ENCODE measurements at places on chromosomes 3 and 15.

- DNase-seq: no peak
Observed at GRCh38 chr3:43286115-43286840, at the start of gene SNRK. Gene SNRK (plus strand): TSS chr3:43286540. CDS start chr3:43303204, 16,664 bp downstream.

DNA sequence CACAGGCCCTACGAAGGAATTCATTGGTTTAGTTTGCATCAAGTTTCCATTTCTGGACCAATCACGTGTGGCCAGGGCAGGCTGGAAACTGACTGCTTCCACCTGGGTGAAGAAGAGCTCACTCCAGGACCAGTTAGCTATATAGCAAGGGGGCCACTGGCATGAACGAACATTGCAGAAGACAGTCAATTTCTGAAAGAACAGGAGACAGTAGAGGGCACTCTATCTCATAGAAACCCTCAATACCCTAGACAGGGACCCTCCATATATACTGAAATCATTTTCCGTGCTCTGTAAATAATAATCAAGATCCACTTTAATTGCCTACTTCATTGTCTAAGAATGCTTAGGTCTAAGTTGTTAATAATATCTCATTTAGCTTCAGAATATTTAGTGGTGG, 215.6 kb downstream of the CADPS start:
- no peak for DNase-seq

DNA sequence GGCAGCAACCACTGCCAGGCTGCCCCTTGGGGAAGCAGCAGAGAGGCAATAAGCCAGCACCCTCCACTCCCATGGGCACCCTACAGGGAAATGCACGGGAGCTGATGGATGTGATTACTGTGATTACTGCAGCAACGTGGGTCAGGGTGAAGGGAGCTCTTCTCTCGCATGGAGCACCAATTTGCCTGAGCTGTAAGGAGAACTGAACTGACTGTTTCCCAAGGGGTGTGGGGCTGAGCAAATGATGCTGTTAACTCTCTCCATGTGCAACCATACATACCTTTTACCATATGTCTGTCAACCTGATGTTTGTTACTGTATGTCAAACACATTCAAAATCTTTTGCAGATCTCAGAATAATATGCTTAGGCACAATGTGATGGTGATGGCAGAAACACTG, 680.6 kb downstream of the SQOR start:
- no peak for DNase-seq

DNA sequence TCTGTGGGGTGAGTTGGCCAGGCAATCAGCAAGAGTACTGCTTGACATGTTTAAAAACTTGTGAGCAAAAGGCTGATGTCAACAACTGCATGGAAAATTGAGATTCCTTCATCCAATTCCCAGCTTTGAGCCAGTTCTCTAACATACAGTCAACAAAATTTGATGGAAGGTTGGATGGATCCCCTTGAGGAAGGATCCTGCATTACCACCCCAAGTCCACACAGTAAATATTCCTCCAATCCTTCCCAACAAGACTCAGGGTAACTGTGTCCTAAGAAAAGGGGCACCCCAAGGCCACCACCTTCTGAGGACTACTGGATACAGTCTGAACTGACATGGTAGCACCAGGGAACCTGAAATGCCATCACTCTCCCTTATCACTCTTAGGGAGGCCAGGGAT, 15.1 kb downstream of the GLB1 start:
- no peak for DNase-seq

DNA sequence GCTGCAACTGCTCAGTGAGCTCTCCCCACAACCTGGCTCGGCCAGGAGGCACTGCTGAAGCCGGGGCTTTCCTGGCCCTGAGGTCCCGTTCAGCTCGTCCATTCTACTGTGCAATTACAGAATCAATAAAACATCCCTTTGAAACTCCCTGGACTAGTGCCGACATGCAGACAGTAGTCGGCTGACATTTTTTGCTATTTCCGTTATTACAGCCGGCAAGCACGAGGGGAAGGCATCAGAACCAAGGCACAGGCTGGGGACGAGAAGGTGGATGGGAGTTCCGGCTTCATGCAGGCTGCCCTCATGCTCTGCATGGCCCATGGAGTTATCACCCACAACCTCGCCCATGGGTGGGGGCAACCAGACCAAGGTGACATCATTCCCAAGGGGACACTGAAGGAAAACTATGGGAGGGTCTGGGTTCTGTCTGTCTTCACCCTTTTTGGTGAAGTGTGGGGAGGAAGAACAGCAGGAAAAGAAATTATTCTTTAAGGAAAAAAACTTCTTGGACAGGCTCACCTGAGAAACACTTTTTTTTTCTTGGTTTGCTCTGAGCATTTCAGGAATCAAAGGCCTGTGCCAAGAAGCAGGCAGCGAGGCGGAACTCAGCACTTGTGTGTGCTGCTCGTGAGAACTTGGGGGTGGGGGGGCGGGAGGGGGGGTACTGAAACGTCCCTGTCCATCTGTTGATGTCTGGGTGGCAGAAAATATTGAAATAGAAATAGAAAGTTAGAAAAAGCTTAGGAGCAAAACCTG, 154.5 kb downstream of the FOXP1 start:
- DNase-seq: no peak

- no peak for DNase-seq
Observed at GRCh38 chr15:61992518-61992917, 67.7 kb downstream of the VPS13C start.

- DNase-seq: no peak
Observed at GRCh38 chr15:66294932-66295235, 1.5 kb downstream of the DIS3L start.

DNA sequence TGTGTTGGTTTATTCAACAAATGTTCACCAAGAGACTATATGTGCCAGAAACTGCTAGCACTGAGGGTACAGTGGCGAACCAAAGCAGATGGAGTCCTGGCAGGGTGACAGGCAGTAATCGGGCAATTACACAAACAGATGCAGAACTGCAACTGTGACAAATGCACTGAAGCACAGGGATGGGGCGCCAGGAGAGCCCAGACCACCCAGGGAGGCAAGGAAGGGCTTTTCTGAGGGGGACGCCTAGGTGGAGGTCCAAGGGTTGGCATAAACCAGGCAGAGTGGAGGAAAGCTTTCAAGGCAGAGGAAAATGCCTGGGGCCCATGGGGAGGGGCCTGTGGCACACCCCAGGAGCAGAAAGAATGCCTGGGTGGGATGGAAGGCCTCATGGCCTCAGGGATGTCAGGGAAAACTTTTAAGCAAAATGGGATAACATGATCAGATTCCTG, 5.5 kb downstream of the DIS3L start:
- DNase-seq: peak; percentile 67

DNA sequence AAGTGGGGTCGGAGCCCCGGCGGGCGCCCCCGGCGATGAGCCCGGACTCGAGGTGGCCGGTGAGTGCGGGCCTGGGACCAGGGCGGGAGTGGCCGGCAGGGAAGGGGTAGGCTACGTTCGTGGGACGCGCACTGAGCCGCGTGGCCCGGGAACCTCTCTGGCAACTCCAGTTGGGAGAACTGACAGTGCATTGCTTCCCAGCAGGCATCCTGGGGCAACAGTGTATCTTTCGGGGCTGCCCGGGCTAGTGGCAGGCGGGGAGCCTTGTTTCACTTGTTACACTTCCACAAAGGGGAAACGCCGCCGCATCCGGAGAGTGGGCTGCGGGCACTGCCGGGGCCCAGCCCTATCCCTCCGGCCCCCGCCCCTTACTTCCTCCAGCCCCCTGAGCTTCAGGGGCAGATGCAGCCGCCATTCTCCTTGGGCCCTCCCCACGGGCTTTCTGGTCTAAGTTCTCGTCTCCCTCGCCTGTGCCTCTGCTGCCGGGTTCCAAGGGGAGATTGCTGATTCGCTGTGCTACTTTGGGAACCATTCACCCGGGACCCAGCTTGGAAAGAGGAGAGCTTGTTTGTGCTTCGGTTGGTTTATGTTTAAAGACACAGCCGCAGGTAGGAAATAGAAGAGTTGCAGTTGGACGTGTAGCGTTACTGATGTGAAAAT, 675 bp downstream of the BRPF1 start:
- DNase-seq: no peak

DNA sequence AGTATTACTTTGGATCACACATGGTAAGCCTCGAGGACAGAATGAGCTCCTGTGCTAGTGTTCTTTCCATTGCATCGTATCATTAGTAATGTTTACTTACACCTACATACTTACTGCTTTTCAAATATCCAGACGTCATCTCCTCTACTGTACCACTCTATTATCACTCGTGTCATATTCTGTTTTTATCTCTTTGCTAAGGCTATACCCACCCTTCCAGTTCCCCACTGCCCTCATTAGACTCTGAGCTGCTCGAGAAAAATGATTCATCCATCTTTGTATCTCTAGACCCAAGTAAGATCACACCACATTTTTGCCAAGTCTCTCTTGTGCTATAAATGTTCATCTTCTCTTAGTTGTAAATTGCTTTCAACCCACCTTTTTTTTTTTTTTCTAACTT, 245.7 kb downstream of the TIGIT start:
- DNase-seq: no peak

- DNase-seq: no peak
Observed at GRCh38 chr3:30305021-30305420, 301.4 kb upstream of the TGFBR2 start.

- DNase-seq: no peak
Observed at GRCh38 chr3:13547591-13548371, 1.1 kb upstream of the FBLN2 start.

DNA sequence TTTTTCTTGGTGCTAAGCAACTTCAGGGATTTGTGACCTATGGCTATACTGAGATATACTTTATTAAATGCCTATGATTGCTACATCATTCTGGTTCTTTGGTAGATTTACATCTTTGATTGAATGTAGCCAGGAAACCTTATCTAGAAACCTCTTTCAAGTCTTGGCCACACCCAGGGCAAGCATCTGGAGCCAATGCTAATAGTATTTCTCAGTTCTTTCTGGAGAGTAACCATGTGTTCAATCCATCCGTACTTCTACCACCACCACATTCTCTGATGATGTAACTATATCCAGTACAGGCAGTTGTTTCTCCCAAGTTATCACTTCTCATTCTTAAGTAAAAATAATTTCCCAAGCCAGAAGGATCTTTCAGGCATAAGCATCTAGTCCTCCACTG, 69.0 kb downstream of the NME9 start:
- no peak for DNase-seq

DNA sequence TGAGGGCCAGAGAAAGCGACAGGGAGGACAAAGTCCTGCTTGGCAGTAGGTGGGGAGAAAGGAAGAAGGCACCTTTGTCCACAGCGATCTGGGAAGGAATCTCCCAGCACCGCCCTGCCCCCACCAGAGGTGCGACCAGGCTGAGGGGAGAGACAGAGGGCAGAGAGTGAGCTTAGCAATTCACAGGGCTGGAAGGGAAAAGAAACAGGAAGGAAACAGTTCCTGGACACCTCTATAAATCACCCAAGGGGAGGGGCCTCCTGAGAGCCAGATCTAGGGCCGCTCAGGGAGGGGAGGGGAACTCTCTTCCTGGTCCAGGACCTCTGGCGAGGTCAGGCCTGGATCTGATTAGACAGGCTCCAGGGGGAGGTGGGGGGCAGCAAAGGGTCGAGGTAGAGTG, 35.4 kb downstream of the RNU5B-1 start:
- DNase-seq: no peak

DNA sequence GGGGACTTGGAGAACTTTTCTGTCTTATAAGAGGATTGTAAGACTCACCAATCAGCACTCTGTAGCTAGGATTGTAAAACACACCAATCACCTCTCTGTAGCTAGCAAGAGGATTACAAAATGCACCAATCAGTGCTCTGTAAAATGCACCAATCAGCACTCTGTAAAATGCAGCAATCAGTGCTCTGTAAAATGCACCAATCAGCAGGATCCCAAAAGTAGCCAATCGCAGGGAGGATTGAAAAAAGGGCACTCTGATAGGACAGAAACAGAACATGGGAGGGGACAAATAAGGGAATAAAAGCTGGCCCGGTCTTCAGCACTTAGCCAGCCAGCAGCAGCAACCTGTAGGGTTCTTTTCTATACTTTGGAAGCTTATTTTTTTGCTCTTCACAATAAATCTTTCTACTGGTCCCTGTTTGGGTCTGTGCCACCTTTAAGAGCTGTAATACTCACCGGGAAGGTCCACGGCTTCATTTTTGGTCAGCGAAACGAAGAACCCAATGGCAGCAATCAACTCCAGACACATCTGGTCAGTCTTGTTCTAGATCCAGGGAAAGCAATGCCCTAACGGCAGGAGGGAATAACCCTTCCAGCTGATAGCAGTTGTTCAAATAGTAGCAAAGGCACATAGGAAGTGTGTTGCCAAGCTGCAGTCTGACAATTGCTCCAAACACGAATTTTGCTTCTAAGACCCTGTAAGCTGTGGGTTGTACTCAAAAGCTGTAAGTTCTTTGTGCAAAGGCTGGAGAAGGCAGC, 135.6 kb downstream of the TJP1 start:
- DNase-seq: no peak

DNA sequence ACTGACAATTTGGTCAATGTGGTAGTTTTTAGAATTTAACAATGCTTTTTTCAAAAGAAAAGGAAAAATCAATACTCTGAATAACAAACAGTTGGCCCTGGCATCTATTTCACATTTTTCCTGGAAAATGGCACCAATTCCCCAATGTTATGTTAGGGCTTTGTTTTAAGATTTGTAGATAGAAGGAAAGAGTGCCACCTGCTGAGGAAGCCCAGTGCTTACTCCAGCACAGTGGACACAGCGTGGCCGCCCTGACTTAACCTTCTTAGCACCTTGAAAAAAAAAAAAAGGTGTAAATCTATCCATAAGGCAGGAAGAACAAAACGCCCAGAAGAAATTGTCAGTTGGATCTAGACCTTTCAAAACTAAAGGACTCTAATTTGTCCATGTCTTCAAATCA, 110.7 kb upstream of the CNTN4 start:
- no peak for DNase-seq

GRCh38 chr3:26308454-26308853, 314.1 kb upstream of the LRRC3B start:
- DNase-seq: no peak

DNA sequence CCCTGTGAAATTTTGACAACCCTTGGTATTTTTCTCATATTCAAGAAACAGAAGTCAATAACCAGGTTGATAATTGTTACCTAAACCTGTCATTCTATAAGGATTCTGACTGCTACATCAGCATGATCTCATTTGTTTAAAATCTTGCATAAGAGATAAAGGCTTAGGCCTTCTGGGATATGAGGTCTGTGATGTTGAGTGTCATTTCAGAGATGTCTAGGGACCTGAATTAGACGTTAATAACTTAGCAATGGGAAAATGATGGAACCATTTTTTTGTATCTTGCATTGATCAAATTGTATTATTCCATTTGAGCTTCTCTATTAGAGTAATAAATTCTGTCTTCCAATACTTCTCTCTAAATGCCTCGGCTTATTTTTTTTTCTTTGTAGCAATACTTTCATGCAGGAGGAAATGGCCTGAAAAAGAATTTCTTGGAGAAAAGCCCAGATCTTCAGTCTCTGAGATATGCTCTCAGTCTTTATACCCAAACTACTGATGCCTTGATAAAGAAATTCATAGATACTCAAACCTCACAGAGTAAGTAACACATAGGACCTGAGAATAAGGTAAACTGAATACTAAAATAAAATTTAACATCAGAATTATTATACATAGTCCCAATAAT, 589.3 kb downstream of the UNC13C start:
- no peak for DNase-seq

DNA sequence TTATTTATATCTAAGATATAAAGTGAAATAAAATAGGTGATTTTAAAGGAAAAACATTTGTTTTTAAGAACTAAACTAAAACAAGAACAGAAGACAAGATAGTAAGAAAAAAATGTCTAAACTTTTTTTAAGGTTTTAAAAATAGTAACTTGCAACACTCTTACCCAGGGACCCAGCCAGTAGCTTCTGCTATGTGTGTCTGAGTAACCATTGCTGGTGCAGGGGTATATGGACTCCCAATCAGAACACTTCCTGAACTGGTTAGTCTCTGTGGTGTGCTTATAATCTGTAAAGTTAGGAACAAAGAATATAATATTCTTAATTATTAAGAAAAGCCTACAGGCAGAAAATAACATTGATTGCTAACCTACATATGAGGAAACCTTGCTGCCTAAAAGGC, 118.4 kb downstream of the ATP1B3 start:
- DNase-seq: no peak
